Activated gamma-delta T cell treated with Interleukin-2 at 50 U/mL for 16 hours (primary cell): ENCODE measurements at places on chromosomes 7 and 10.

GRCh38 chr10:9613338-9614075 is 1404.2 kb upstream of the CELF2 start:
- DNase-seq = no peak

DNA sequence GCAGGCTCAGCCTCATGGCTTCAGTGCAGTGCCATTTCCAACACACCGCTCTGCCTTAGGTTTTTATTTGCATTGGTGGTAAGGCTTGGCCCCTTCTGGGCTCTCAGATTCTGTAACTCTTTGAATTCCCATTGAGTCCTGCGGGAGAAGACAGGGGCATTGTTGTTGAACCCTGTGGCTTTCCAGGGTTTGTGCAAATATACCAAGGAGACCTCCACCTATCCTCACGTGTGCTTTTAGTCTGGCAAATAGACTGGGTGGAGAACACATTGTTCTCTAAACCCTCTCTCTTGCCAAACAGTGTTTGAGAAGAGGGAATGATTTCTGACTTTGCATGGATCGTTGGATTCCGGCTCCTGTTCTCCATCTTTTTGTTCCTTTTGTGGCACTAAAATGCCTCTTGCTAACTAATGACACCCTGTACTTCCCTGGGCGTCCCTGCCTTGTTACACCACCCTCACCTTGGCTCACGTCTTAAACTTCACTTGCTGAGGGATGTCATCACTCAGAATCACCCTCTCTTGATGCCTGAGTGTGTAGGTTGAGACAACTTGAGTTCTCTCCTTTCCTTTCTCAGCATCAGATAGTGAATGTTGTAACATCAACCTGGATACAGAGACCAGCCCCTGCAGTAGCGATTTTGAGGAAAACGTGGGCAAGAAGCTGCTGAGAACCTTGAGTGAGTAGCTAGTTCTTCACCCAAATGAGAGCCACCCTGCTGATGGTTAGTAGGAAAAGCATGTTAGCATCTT is 40.5 kb downstream of the GOT1 start:
- DNase-seq = no peak

DNA sequence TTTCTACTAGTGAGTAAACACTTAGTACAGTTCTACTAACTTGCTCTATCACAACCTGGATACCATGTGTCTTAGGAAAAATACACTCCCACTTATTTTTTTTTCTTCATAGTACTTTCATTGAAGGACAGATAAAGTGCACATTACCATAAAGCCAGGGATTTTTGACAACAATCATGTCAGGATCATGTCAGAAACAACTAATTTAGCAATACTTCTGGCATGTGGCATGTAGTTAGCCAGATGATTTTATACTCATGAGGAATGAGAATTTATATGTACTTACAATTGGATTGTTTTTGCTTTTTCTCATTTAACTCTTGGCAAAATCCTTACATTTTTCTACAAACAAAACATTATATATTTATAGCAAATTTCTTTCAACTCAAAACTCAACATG is 630.7 kb upstream of the GRM3 start:
- DNase-seq = no peak

DNA sequence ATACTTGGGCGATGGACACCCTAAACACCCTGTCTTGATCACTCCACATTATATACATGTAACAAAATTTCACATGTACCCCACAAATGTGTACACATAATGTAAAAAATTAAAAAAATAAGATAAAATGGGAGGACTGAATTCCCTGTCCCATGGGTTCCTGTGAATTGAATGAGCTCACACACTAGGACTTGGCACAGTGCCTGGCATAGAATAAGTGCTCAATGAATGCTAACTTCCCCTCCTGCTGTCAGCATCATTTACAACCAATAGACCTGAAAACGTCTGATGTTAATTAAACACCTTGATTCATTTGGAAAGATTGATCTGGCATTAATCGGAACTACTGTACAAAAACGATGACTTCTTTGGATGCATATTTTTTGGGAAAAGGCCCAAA is 117.3 kb upstream of the ZNF438 start:
- no peak for DNase-seq

DNA sequence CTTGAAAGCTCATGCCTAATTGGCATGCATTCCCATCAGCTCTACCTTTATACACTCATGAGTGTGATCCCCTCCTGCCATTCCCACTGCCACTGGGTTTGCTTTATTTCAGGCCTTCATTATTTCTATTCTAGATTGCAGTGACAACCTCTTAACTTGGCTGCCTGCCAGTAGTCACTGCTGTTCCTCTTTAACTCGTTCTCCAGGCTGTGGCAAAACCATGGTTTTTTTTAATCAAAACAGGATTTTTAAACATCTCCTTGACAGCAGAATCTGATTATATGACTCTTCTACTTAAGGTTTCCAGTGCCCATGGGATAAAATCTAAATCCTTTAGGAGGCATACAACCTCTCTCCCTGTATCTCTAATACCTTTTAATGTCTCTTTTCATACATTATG is 223.7 kb upstream of the PCDH15 start:
- no peak for DNase-seq

- DNase-seq = no peak
Measured at GRCh38 chr10:75726522-75727483, 295.4 kb downstream of the LRMDA start.

- DNase-seq = no peak
Measured at GRCh38 chr7:99188221-99188620, 19.7 kb downstream of the KPNA7 start.

- DNase-seq = no peak
Measured at GRCh38 chr10:64617085-64617484, 1095.9 kb downstream of the REEP3 start.

DNA sequence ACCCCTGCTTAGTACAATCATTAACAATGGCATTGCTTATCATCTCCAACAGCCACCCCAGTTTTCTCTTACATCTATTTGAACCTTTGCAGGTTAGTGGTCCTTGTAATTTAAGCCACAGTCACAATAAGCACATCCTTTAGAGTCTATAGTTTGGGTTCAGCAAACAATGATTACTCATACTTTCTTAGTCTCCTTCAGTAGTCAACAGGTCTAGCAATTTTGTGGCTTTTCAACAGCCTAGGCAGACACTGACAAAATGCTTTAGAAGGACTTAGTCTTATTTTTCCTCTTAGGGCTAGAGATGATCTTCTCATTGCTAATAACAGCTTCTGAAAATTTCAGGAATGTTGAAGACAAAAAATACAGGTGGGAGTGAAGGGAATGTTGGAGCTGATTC is 32.3 kb upstream of the FAM204A start:
- DNase-seq = no peak

DNA sequence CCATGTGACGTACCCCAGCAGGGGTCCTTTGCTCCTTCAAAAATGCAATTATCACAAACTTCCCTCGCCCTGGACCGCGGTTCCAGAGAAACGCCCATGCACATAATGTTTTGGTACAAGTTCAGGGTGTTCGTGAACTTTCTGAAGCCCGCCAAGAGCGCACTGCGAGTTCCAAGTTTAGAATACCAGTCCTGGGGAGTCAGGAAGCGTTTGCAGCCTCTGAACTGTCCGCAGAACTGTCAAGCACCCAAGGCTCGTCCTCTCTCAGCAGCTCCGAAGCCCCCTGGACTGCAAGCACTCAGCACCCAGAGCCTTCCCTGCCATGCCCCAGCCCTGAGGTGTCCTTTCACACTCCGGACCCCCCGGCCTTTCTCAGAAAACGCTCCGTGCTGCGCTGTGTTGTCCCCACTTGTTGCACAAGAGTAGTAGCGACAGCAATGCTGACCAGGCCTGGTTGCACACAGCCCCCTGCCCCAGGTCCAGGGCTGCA is 30.3 kb downstream of the CALML3 start:
- DNase-seq = no peak

DNA sequence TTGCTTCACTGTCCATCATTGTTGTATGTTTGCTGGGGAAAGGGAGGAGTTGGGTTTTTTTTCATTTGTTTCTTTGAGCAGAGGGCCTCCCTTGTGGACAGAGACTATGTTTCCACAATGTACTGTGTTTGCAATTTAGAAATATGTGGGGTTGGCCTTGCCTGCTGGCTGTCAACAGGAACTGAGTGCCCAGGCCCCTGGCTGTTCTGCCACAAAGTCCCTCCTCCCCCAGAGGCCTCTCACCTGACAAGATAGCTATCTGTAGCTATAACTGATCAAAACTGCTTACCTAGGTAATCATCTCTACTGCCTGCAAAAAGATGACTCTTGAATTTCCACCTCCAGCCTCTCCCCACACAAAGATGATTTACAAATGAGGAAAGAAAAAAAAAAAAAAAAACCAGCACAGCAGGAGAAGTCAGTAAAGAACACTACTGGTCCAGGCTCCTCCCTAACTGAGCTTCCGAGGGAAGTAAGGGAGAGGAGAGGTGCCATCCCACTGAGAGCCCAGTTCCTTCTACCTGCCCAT is 121.8 kb downstream of the SGMS1 start:
- DNase-seq = no peak

DNA sequence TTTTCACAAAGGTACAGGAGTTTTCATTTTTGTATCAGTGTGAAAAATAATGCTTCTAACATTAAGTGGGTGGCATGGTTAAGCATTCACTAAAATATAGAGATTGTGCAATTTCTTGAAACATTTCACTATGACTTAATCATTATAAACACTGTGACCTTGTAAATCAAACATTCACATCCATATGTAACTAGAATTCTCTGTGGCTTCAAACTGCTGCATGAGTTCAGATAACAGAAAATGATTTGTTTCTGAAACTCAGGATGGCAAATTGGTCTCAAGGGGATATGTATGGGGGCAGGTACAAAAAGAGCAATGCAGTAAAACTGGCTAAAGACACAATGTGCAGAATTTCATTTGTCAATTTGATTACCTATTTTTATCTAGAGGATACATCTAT is 3.8 kb downstream of the FAM133B start:
- DNase-seq = no peak

GRCh38 chr7:133353775-133354174 is 100.9 kb downstream of the EXOC4 start:
- no peak for DNase-seq

DNA sequence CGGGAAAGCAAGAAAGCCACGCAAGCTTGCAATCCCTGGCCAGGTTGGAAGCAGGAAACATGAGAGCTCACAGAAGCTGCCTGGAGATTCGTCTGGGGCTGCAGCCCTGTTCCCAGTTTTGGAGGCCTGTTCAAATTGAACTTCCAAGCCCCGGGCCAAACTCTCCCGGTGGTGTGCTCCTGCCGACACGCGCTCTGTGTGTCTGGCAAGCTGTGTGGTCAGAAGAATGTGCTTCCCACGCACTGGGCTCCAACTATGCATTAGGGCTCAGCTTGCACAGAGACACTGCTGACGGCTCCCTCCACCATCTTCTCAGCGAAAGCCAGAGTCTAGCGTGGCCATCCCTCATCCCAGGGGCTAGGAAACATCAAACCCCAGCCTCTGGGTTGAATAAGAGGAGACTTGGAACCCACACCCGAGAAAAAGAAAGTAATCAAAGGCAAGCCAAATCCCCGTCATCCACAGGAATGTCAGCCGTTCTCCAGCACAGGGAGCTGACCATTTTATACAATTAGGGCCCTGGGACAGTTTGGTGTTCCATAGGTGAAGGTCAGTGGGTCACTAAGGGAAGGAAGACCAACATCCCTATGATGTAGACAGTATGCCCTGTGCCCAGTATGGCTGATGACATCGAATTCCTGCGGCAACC is 107.2 kb downstream of the FGFR2 start:
- DNase-seq = no peak

DNA sequence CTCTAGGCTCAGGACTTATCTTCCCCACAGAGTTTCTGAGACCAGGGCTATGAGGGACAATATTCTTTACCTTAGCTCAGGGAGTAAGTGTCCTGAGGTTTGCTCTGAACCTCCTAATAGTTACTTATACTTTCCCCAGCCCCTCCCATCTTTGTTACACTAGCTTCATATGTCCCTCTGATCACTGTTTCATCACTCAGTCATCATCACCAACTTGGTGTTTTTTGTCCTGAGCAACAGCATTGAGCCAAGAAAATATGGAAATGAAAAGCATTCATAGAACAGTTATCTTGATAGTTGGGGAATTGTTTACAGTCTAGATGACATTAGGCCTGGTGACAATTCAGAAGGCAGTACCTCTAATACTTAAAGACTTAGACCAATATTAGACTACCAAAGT is at the start of gene PRSS37:
PRSS37 (minus strand) TSS at position 101 of the 400 bp plus-strand sequence. CDS start 436 bp downstream, outside the sequence.
- no peak for DNase-seq

DNA sequence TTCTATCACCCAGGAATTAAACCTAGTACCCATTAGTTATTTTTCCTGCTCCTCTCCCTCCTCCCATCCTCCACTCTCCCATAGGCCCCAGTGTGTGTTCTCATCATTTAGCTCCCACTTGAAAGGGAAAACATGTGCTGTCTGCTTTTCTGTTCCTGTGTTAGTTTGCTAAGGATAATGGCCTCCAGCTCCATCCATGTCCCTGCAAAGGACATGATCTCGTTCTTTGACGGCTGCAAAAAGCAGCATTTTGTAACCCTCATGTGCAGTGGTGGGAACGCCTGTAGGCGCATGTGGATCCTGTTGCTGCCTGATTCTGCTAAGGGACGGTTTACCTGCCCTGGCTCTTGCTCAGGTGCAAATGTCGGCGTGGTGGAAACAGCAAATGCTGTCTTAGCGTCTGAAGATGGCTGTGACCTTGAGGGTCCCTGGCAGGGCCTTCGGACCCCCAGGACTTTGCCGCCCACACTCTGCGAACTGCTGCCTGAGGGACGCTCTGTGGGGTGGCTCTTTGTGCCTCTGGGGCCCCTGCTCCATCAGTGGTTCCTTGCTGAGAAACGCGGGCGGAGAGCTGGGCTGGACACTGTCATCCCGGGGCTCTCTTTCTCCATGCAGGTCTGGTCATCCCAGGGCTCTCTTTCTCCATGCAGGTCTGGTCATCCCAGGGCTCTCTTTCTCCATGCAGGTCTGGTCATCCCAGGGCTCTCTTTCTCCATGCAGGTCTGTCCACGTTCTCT is 5.6 kb upstream of the MTG1 start:
- DNase-seq = no peak

DNA sequence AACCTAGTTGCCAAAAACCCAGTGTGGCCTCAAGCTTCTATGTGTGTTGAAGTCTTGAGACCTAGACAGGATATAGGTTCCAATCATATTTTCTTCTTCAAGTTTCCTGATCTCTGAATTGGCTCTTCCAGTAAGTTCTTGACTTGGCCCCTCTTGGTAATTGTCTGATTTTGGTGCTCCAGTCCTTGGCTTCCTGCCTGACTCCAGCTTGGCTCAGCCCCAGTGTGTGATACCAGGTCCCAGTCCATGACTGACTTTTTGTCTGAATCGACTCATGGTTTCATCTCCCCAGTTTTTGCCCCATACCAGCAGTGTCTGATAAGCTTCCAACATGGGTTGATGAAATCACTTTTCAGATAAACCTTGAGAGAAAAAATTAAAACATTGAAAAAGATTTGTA is 72.3 kb downstream of the FAS start:
- DNase-seq = no peak

DNA sequence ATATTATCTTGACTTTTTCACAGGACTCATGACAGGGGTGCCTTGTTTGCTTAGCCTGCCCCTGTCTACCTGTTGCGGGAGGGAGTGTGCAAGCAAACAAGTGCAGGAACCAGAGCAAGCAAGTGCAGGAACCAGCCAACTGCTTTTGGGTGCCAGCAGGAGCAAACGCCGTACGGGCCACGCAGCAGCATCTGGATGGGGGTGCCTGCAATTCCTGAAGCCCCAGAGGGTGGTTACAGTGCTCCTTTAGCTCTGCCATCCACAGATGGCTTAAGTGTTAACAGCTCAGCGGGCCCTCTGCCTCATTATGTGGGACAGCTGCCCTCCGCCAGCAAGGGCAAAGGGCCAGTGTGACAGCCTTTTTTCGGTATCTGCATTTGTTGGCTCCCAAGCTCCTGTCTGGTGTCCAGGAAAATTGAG is 83.5 kb downstream of the MICU1 start:
- no peak for DNase-seq
